ENCODE measurements at places on chromosomes 6 and 20.

DNA sequence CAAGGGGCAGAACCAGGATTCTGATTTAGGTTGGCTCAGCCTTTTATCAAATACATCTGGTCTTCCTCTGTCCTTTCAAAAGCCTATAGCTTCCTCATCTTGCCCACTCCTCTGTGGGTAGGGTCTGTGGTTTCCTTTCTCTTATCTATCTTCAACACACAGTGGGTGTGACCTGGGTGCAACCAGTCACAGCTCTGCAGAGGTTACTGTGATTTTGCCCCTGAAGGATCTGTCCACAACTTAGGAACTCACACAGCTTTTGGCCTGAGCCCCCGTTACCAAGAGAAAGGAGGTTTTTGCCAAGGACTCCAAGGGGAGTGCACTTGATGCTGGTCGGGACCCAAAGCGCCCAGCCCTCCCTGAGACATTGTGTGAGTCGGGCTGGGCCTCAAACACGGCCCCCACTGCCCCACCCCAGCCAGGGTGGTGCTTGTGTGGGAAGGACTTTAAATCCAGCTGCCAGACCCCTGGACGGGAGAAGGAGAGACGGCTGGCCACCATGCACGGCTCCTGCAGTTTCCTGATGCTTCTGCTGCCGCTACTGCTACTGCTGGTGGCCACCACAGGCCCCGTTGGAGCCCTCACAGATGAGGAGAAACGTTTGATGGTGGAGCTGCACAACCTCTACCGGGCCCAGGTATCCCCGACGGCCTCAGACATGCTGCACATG lies at the start of gene PI16:
Gene PI16 (plus strand): TSS at position 477 of the 670 bp plus-strand sequence. CDS start 23 bp downstream, at position 500.
- DNase-seq, result no peak

DNA sequence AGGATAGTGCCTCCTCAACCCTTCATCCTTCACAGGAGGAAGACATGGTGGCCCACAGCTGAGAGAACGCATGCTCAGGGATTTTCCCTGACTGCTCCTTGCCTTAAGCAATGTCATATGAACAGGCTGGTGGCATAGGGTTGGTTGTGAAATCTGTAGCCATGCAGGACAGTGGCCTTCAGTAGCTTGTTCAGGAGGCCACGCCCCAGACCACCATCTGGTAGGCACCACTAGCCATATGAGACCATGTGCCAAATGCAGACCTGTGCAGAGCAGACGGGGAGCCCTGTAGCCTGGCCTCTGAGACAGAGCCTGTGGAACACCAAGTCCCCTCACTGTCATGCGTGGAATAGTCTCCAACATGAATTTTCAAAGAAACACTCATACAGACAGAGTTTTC lies 76.5 kb downstream of the ADTRP start:
- no peak for DNase-seq

GRCh38 chr20:44747166-44748004 lies 1.7 kb downstream of the KCNK15 start:
- peak; percentile 80 for DNase-seq

GRCh38 chr6:89139509-89140346 lies 6.1 kb upstream of the PM20D2 start:
- no peak for DNase-seq

- no peak for DNase-seq
These were observed 47.4 kb upstream of the PAK5 start for GRCh38 chr20:9886227-9886626.

- no peak for DNase-seq
These were observed 494.6 kb upstream of the ID4 start for GRCh38 chr6:19342616-19343015.

GRCh38 chr20:63682384-63683139 lies 13.9 kb upstream of the TNFRSF6B start:
- DNase-seq, result no peak

DNA sequence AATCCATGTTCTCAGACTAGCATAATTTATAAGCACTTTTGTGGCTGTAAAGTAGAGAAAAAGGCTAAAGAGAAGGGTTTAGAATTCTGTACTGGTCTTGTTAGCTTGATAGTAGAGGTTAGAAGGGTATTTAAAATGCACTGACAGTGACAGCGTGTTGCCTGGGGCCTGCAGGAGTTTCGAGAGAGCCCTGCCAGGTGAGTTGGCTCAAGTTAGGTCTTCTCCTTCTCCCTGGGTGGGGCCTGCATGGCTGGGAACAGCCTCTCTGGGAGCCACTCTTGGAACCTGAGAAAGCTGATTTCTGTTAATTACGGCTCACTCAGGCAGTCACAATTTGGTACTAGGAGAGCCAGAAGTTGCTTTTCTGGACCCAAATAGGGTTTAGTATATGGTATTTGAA lies 103.7 kb downstream of the ARID1B start:
- DNase-seq, result no peak

DNA sequence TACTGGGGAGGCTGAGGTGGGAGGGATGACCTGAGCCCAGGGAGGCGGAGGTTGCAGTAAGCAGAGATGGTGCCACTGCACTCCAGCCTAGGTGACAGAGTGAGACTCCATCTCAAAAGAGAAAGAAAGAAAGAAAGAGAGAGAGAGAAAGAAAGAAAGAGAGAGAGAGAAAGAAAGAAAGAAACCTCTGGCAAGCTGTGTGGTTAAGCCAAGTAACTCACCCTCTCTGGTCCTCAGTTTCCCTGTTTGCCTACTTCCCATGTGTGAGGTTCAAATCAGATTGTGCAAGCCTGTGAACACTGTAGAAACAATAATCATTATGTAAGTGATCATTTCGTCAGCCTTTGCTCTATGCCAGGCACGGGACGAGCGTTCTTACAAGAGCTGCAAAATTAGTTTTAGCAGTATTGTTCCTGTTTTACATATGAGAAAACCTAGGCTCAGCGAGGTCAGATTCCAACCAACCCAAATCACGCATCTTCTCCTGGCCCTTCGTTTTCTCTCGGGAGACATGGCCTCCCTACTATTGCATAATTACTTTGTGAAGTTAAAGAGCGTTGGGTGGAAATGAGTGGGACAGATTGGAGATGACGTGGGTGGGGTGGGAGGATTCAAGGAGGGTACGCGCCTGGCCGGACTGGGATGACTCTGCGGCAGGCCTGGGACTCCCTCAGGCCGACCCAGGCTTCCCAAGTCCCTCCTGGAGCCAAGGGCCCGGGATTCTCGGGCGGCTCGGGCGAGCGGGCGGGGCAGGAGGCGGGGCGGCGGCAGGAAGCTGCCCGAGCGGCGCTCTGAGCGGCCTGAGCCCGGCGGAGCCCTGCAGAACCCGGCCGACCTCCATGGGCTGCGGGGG lies at the start of gene SNX21:
Gene SNX21 (plus strand): TSS at position 770 of the 853 bp plus-strand sequence. CDS start 121 bp downstream, outside the sequence.
- DNase-seq, result peak; percentile 81

- no peak for DNase-seq
These were observed 54.7 kb downstream of the LRFN2 start for GRCh38 chr6:40532349-40533000.

DNA sequence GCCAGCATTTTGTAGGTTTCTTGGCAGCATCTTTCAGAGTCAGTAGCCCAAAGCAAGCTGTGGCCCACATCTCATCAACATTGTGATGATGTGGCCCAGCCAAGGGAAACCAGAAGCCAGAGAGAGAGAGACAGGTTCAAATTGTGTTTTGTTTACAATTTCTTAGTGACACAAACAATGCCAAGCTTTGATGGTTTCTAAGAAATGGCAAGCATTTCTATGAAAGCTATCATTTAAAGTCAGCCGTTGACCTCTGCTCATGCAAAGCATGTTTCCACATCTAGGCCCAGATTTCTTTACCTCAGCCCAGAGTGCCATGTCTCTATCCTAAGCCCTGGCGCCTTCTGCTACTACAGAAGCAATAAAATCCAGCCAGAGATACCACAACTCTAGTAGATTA lies 32.9 kb downstream of the GCM1 start:
- DNase-seq, result no peak

- DNase-seq, result no peak
These were observed 1.2 kb upstream of the COL19A1 start for GRCh38 chr6:69865126-69865525.

DNA sequence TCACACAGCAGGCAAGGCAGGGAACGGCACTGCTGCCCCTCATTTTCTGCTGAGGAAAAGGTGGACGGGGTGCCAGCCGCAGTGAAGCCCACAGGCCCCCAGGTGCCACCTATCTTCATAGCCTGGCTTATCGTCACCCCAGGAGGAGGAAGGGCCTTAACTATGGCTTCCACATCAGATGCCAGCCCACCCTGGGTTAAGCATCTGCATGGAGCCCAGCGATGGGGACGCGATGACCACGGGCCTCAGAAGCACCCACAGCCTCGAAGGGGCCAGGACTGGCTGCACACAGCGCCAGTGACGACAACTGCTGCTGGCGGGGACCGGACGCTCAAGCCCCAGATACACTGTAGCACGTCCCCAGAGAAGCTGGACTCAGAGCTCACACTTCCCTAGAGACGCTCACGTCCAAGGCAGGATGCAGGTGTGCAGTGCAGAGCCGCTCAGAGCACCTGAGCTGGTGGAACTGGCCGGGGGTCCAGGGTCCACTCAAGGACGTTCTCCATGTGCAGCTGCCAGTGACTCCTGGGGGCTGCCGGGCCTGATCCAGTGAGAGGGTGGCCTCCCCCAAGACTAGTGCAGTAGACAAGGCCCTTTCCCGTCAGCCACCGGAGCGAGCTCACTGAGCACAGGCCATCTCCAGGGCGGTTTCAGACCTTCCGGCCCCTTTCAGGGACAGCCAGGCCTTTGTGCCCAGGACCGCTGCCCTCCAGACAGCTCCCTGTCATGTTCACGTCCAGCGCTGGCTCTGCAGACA lies 83.0 kb downstream of the YTHDF1 start:
- no peak for DNase-seq

- DNase-seq, result no peak
These were observed 220.3 kb upstream of the LRFN2 start for GRCh38 chr6:40807484-40807883.

DNA sequence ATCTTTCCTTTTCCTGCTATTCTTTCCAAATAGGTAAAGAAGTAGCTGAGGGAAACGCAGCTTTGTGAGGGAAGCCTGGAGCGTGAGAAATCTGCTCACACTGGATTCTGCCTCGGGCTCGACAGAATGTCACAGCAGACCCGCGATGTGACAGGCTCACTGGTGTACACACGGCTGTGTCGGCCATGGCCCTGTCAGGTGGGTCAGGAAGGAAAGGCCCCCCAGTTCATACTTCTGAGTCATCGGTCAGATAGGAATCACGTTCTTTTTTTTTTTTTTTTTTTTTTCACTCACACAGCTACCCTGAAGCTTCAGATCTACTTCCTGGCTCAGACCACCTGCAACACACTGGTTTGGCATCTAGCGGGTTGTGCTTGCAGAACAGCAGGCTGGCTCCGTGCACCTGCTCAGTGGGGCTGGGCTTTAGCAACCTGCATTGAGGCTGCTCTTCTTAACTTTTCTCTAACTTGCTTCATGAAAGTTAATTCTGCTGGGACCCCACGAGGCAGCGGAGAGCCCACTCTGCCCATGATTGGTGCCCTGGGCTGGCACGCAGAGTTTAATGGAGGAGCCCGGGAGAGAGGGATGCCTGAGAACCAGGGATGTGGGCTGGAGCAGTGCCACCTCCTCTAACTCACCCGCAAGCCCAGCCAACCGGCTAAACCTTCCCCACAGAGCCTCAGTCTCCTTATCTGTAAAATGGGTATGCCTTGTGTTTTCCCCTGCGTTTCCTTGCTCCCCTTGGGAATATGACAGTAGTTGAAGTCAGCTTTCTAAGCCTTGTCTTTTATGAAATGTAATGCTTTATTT lies 61.5 kb upstream of the FNDC1 start:
- DNase-seq, result no peak
